ENCODE measurements at places on chromosomes 5 and 9.

- no peak for DNase-seq
Measured at GRCh38 chr5:6829150-6829784, 116.0 kb downstream of the TENT4A start.

- no peak for DNase-seq
Measured at GRCh38 chr9:4290427-4290837, 9.4 kb downstream of the GLIS3 start.

GRCh38 chr5:76490960-76491359, 87.9 kb downstream of the IQGAP2 start:
- DNase-seq: no peak

GRCh38 chr9:71352837-71353236, 231.4 kb upstream of the TRPM3 start:
- no peak for DNase-seq

DNA sequence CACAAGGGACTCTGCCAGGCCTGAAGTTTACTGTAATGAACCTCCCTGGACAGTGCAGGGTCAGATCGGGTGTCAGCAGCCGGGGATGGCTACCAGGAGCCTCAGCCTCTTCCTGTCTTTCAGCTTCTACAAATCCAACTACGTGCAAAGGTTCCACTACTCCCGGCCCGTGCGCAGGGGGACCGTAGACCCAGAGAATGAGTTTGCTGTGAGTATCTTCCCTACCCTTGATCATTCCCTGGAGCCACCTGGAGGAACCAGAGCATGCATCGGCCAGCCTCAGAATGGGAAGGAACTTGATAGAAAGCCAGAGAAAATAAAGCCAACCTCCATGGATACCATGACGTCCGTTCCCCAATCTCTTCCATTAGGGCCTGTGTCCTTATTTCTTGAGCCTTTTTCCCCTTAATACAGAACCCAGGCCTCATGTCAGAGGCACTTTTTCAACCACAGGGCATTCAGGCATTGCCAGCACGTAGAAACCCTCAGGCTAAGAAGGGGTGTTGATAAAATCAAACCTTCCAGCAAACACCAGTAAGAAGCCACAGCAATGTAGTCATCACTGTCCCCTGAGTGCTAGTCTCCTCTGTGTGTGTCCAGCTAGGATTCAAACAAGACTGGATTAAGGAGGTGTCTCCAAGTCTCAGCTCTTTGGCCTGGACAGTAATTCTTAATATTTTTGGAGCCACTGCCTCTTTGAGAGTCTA, 49.0 kb upstream of the FOXI1 start:
- DNase-seq: no peak

GRCh38 chr5:96008487-96008886, 46.8 kb upstream of the ELL2 start:
- no peak for DNase-seq

GRCh38 chr5:54362434-54362833, 52.1 kb upstream of the ARL15 start:
- DNase-seq: no peak

DNA sequence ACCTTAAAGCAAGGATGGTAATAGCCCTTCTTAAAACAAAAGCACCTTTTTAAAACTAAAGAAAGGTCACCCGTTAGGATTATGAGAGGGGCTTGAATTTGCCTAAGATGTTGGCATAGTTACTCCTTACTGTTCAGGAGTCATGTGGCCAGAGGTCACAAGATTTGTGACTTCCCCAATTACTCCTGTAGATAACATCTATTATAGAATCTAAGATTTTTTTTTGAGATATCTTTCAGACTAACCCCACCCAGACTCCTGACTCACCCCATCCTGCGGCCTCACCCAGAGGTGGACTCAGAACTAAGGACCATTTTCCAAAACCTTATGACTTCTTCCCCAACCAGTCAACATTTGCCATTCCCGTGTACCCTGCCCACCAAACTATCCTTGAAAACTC, 2.4 kb downstream of the CD180 start:
- DNase-seq: no peak

- no peak for DNase-seq
Measured at GRCh38 chr5:122385286-122385685, 73.2 kb downstream of the SNCAIP start.

GRCh38 chr9:93440896-93441580, 10.4 kb upstream of the FAM120A start:
- no peak for DNase-seq

GRCh38 chr9:97046228-97046627, 7.3 kb upstream of the CTSV start:
- no peak for DNase-seq

- no peak for DNase-seq
Measured at GRCh38 chr5:97297704-97298091, 114.7 kb upstream of the RIOK2 start.

DNA sequence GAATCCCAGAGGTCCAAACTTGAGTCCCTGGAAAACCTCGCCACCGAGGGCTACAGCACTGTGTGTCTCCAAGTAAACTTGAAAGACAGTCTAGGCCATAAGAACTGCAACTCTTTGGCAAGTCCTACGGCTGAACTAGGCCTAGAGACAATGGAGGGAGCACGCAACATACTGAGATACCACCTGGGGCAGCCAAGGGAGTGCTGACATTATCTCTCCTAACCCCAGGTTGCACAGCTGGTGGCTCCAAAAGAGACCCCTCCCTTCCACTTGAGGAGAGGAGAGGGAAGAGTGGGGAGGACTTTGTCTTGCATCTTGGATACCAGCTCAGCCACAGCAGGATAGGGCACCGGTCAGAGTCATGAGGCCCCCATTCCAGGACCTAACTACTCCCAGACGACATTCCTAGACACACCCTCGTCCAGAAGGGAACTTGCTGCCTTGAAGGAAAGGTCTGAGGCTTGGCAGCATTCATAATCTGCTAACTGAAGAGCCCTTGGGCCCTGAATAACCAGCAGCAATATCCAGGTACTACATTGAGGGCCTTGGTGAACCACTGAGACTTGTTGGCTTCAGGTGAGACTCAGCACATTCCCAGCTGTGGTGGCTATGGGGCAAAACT, 42.7 kb downstream of the AP3B1 start:
- no peak for DNase-seq

DNA sequence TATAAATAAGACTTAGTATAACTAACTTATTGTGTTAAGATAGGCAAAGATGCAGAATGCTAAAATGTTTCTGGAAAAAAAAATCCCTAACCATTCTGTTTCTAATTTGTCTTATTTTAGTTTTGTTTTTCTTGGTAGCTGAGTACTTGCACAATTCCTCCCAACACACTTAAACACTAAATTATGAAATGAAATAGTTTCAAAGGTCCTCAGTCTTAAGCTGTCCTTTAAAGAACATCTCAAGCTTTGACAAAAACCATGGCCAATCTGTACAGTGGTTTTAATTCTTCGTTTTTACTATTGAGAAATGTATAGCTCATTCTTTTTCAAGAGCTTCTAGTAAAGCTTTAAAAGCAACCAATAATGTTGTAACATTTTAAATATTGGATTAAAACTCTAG, 171.5 kb downstream of the EDIL3 start:
- DNase-seq: no peak

- no peak for DNase-seq
Measured at GRCh38 chr5:36055984-36056383, 10.7 kb downstream of the UGT3A2 start.
